ENCODE measurements at places on chromosomes 3 and 15. TPM values are rescaled to one million over a fixed set of nuclear protein-coding genes. Genes with fewer than 3 reads are reported as not detected.

The FRG2C gene
- total RNA-seq: not detected

The ASB14 gene
- total RNA-seq: not detected

The TRH gene
- not detected for total RNA-seq

The FGF12 gene
- not detected for total RNA-seq

The OIP5 gene
- total RNA-seq: 33.7 TPM

The MORC1 gene
- total RNA-seq: not detected

The FSIP1 gene
- total RNA-seq: 0.87 TPM

- H3K27ac ChIP-seq: no peak overlapping the region
- no peaks in the 10 kb centered on the region for H3K4me1 ChIP-seq
- no peak for DNase-seq
- H3K36me3 ChIP-seq: no peaks in the 10 kb centered on the region
- no peak overlapping the region for H3K4me3 ChIP-seq
Observed at GRCh38 chr3:151008699-151009098, 36.2 kb upstream of the CLRN1 start.

GRCh38 chr3:177135841-177136492, 61.3 kb downstream of the TBL1XR1 start:
- no peaks in the 10 kb centered on the region for H3K27me3 ChIP-seq
- peaks cover 7% of the 10 kb centered on the region for H3K36me3 ChIP-seq
- H3K4me1 ChIP-seq: no peaks in the 10 kb centered on the region
- DNase-seq: no peak
- H3K4me3 ChIP-seq: no peak overlapping the region

- H3K27ac ChIP-seq: no peak overlapping the region
- H3K27me3 ChIP-seq: no peaks in the 10 kb centered on the region
- H3K4me3 ChIP-seq: no peak overlapping the region
- H3K4me1 ChIP-seq: no peaks in the 10 kb centered on the region
- no peaks in the 10 kb centered on the region for H3K36me3 ChIP-seq
Observed at GRCh38 chr3:98048586-98048985, 13.5 kb upstream of the GABRR3 start.

DNA sequence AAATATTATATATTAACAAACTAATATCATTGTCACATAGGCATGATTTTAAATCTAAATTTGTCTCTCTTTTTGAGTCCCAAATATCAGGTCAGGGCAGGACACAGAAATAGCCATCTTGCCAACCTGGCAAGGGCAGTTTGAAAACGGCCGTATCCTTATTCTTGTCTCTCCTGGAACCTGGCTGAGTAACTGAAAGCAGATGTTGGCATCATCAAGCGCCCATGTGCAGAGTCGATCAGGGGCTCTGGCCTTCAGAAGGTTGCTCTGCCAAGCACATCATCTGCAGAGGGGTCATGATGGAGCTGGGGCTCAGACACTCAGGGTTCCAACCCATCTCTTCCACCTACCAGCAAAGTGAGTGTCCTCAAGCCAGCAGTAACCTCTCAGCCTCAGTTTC, 55.2 kb upstream of the OCA2 start:
- no peaks in the 10 kb centered on the region for H3K4me1 ChIP-seq
- no peak overlapping the region for H3K4me3 ChIP-seq
- DNase-seq: no peak
- no peaks in the 10 kb centered on the region for H3K27me3 ChIP-seq

DNA sequence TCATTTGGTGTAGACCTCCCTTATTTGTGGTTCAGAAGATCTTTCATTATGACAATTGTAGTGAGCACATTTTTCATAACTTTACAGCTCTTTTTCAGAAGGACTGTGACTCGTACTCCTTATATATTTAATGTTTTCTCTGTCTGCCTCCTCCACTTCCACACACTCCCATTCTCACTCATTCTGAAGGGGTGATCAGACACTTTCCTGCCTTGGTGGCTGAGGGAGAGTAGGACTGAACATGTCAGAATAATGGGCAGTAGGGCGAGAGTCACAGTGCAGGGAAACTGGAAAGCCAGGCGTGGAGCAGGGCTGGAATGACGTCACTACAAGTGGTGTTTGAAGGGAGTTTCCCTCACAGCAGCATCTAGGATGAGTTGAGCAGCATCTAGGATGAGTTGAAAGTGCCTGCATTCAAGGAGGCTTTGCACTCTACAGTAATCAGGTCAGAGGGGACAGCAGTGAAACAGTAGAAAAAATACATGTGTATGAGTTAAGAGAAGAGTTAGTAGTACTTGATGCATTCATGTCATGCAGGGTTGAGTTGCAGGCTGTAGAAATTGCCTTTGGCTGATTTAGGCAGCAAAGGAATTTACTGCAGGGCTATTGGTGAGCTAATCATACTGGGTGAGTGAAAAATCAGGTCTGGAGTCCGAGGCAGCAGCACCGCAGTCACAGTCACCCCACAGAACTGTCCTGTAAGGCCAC, 36.3 kb upstream of the FBXL22 start:
- no peak overlapping the region for H3K4me3 ChIP-seq
- H3K36me3 ChIP-seq: peaks cover 30% of the 10 kb centered on the region
- no peaks in the 10 kb centered on the region for H3K4me1 ChIP-seq
- no peak for DNase-seq
- no peak overlapping the region for H3K27ac ChIP-seq

- no peak overlapping the region for H3K27ac ChIP-seq
- H3K4me1 ChIP-seq: peaks cover 8% of the 10 kb centered on the region
- peaks cover 2% of the 10 kb centered on the region for H3K36me3 ChIP-seq
- H3K4me3 ChIP-seq: no peak overlapping the region
- H3K27me3 ChIP-seq: no peaks in the 10 kb centered on the region
- DNase-seq: no peak
Observed at GRCh38 chr3:155184011-155184410, 103.9 kb downstream of the MME start.

DNA sequence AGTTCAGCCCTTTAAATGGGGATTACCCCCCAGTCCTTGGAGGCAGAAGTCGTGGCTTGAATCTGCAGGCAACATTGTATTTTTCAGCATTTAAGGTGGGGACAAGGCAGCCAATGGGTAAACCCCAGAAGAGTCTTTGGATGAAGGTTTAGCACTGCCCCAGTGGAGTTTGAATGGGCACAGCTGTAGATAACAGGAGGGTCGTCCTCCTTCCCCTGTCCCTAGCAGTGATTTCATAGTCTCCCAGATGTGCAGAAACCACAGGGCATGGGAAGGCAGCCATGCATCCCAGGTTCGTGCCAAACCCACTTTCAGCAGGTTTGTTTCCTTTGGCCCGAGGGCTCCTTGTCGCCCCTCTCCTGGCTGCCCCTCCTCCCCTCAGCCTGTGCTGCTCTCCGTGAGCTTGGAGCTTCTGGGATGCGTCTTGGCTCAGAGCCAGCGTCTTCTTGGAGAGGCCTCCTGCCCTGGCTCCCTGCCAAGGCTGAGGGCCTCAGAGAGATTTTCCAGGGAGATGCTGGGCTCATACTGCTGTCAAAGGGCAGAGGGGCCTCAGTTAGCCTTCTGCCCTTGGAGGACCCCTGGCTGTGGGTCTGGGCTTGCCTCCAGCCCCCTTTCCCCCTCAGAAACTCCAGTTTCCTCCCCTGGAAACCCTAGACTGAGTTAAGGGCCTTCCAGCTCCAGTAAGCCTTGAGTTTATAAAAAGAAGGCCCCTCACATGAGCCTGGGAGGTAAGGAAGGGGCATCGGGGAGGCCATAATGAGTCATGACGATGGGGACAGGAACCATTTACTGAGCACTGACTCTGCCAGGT, 48.9 kb upstream of the POLG start:
- peaks cover 2% of the 10 kb centered on the region for H3K27me3 ChIP-seq
- H3K4me1 ChIP-seq: peaks cover 6% of the 10 kb centered on the region
- no peaks in the 10 kb centered on the region for H3K36me3 ChIP-seq
- peak; percentile 93 for DNase-seq

DNA sequence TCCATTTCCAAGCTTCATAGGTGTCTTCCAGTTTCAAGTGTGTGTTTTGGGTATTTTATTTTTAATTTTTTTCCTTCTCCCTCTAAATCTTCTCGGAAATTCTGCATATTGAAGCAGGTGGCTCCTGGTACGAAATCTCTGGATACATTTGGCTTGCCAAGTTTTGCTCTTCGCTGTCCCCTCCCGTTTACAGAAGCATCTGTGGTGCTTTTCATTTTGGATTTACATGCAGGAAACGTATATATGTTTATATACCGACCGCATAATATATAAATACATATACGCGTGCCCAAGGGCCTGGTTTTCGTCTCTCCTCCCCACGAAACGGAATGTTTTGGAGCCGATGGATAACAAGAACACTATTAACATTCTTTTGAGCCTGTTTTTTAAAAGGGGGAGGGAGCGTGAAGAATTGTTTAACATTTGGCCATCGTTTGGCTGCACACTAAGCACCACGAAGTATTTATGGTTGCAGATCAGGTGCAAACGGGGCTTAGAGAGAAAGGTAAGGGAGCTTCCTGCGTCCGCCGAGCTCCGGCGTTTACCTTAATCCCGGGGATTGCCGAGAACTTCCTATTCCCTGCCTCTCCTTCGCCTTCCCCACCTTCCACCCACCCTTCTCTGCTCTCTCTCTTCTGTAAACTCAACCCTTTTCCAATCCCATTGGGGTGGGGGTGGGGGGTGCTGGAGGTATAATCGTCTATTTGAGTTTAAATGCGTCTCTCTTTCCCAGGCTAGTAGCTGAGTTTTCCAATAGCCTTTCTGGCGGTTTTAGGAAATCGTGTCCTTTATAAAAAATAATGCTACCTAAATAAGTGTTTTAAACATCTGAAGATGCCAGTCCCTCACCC, 1.1 kb upstream of the NLGN1 start:
- peak overlapping the region; percentile 87 for H3K27ac ChIP-seq
- DNase-seq: peak; percentile 16
- H3K4me1 ChIP-seq: no peaks in the 10 kb centered on the region
- H3K27me3 ChIP-seq: no peaks in the 10 kb centered on the region
- no peaks in the 10 kb centered on the region for H3K36me3 ChIP-seq
- peak overlapping the region; percentile 78 for H3K4me3 ChIP-seq

- H3K36me3 ChIP-seq: peaks cover 70% of the 10 kb centered on the region
- no peaks in the 10 kb centered on the region for H3K4me1 ChIP-seq
- H3K27me3 ChIP-seq: no peaks in the 10 kb centered on the region
- DNase-seq: no peak
- H3K27ac ChIP-seq: no peak overlapping the region
Observed at GRCh38 chr3:129261894-129262293, 12.5 kb downstream of the COPG1 start.

- H3K4me1 ChIP-seq: peaks cover 25% of the 10 kb centered on the region
- H3K4me3 ChIP-seq: peak overlapping the region; percentile 46
- no peaks in the 10 kb centered on the region for H3K27me3 ChIP-seq
- H3K36me3 ChIP-seq: no peaks in the 10 kb centered on the region
- H3K27ac ChIP-seq: peak overlapping the region; percentile 84
Observed at GRCh38 chr3:129597087-129597999, 9.1 kb downstream of the PLXND1 start.

- peaks cover 10% of the 10 kb centered on the region for H3K4me1 ChIP-seq
- no peaks in the 10 kb centered on the region for H3K27me3 ChIP-seq
- no peak for DNase-seq
- H3K27ac ChIP-seq: no peak overlapping the region
Observed at GRCh38 chr3:134371542-134372324, 2.5 kb downstream of the AMOTL2 start.

Data from SJCRH30 (cell line).